Substantia nigra (tissue), 51 donors: ENCODE measurements at places on chromosomes 12 and 14.

- DNase-seq = no peak
These were observed 51.0 kb downstream of the MAGOHB start for GRCh38 chr12:10562306-10562933.

GRCh38 chr14:99475179-99475578, 5.5 kb downstream of the SETD3 start:
- DNase-seq = no peak

- DNase-seq = no peak
These were observed 142.6 kb downstream of the EMP1 start for GRCh38 chr12:13339091-13339490.

DNA sequence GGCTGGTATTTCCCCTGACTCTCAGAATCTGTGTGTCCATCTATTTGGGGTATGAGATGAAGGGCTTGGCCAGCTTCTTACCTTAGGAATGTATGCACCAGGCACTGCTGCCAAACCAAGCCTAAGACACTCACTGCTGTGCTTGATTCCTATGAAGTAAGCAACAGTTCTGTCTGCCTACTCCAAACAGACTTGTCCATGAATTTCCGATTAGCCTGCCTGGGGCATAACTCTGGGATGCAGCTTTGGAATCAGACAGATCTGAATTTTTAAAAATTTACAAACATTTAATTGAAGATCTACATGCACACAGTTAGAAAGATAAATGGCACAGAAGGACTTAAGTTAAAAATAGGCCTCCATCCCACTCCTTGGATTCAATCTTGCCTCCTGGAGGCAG, 59.5 kb upstream of the JDP2 start:
- DNase-seq = no peak

GRCh38 chr14:93917141-93917540, 10.0 kb upstream of the FAM181A start:
- no peak for DNase-seq

- no peak for DNase-seq
These were observed 60.2 kb downstream of the SNAPC1 start for GRCh38 chr14:61822458-61822857.

- DNase-seq = no peak
These were observed 38.0 kb downstream of the MMAB start for GRCh38 chr12:109535231-109535862.

DNA sequence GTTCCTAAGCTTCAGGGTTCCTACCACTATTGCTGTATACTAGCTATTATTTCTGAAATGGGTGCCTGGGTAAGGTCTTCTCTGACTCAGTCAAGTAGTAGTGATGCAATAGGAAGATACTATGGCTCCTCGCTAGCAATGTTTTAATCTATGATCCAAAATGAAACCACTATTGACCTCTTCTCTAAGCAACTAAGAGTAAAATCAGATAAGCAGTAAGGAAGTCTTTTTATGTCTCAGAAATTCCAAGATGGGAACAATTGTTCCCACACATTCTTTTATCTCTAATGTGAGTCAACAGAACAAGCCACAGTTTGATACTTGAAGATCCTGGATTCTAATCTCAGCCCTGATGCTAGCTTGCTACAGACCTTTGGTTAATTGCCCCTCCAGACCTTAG, 45.1 kb downstream of the AREL1 start:
- no peak for DNase-seq

DNA sequence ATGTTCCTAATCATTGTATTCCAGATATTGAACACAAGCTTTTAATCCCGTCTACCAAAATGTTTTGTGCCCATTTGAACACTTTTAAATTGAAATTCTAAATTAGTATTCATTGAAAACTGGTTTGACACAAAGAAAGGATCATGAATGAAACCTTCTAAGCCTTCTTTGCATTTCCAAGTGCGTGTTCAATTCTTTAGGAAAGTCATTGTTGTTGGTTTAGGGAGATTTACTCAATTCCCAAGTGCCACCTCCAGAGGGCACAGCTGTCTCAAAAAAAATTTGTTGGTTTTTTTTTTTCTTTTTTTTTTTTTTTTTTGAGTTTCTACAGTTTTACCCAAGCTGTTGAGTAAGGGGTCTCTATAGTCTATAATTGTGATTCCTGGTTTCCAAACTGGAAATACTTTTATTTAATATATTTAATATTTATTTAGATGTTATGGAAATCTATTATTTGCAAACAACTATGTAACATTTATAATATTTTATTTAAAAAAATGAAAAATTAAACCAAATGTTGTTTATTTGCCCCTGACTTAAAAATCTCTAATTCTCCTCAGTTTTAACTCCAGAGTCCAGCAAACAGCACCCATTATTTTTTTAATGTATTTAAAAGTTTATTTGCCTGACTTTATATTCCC, 79.9 kb downstream of the NEDD1 start:
- DNase-seq = no peak

GRCh38 chr12:5871741-5872140, 73.3 kb downstream of the ANO2 start:
- no peak for DNase-seq

- no peak for DNase-seq
These were observed 17.3 kb upstream of the TMEM233 start for GRCh38 chr12:119576118-119576810.

DNA sequence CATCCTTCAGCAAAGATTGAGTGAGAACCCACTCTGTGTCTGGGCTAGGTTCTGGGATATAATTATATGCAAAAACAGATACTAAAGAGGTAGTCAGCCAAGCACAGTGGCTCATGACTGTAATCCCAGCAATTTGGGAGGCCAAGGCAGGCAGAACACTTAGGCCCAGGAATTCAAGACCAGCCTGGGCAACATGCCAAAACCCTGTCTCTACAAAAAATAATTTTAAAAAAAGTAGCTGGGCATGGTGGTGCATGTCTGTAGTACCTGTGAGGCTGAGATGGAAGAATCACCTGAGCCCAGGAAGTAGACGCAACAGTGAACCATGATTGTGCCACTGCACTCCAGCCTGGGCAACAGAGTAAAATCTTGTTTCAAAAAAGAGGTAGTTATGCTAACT, 237.5 kb upstream of the HMGA2 start:
- DNase-seq = no peak

DNA sequence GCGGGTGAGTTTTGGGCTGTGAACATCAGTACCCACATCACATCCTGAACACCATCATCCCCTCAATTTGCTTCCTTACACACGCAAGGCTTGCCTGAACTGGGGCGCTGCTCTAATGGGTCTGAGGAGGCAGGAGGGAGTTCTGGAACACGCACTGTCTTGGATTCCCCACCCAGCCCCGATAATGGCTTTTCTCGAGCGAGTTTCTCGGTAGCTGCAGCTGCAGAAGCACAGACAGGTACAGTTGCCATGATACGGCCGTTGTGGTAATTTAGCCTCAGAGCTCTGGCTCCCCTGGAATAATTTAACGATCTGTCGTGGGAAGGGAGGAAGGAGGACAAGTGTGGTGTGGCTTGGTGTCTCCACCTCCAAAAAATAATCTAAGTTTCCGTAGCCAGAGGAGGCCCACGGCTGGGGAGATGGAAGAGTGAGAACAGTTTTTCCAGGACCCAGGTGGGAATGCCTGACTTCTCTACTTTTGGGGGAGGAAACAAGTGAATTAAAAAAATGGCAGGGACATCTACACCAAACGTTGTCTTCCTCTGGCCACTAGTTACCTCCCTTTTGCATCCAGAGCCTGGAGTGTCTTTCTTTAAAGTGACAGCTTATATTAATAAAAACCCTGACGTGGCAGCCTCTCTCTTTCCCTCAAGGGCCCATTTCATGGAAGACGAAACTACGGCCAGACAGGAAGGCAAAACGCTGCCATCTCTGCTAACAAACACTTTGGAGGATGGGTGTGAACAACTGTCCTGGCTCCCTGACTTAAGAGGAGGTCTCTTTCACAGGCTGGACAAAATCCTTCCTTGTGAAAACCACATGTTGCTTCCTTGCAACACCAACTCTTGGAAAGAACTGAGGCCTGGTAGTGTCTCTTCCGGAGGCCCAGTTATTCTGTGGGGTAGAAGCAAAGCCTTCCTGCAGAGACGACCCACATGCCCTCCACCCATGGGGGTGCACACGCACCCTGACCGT, 84.8 kb downstream of the RBM19 start:
- no peak for DNase-seq

- DNase-seq = no peak
These were observed 24.5 kb upstream of the KIF21A start for GRCh38 chr12:39467432-39467870.

DNA sequence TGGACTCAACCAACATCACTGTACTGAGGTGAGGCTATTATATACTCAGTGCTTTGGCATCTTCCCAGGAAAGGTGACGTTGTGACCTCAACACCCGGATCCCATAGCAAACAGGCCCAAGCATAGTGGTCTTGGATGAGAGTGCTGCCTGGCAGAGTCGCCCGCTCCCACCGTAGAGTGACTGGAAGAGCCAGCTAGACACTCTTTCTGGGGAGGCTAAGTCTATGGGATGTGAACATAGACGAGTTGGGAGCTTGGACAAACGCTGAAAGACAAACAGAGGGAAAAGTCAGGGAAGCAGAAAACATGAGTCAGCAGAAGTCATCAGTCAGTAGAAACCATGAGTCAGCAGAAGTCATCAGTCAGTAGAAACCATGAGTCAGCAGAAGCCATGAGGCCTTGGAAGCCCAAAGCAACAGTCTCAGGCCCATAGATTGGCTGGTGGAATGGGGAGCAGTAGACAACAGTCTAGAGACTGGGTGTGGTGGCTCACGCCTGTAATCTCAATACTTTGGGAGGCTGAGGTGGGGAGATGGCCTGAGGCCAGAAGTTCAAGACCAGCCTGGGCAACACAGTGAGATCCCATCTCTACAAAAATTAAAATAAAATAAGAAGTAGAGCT, 66.4 kb upstream of the MAP1LC3B2 start:
- DNase-seq = no peak

DNA sequence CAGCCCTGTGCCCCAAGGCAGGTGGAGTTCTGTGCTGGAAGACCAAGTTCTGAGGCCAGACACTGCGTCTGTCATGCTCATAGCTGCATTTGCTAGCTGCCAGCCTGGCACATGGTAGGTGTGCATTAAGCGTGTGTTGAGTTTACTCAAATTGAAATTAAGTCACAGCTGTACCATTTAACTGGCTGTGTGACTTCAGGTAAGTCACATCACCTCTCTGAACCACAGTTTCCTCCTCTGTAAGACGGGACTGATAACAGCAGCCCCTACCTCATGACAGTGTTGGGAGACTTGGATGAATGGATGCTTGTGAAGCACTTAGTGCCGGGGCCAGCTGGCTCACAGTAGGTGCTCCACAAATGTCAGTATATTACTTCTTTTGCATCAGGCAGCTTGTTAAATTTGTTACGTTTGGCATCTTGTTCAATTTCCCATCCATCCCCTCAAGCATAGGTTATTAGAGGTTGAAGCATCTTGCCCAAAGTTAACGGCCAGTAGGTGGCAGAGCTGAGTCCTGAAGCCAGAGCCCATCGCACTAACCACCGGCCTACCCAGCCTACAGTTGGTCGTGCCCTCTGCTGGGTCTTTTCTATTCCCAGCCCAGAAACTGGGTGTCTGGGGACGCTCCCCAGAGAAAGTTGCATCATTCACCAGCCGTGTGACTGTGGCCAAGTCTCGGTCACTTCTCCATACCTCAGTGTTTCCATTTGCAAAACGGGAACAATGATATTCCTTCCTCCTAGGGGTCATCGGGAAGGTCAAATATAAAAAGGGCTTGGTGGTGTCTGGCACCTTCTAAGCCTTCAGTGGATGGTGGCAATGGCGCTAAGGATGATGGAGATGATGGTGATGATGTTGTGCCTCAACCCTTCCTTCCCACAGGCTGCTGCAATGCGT, 4.5 kb downstream of the DAO start:
- DNase-seq = no peak

GRCh38 chr12:29234965-29235626, 86.0 kb downstream of the FAR2 start:
- no peak for DNase-seq

DNA sequence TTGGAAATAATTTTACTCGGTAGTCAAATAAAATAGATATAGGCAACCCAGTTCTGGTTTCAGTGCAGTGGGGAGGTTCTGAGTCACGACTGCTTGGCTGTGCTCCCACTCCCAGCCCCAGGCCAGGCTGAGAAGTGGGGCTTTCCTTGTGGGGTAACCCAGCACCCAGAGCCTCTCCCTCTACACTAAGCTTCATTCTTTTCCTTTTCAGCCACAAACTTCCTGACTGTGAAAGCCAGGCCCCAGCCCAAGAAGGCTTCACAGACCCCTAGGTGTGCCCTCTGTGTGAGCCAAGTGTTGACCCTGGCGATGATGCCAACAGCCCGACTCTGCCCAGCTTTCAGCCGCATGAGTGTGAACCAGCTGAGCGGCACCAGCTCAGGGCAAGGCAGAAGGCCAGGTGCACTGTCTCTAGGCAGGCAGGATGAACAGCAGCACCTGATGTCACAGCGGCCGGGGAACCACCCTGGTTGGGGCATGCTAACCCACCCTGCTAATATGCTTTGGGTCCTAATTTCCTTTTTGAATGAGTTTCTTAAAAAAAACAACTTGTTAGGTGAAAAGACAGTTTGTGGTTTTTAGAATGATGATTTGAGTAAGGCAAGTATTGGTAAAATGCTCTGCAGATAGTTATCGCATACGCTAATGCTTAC, 42.2 kb upstream of the ATP23 start:
- DNase-seq = peak; percentile 43

- DNase-seq = no peak
These were observed 105.2 kb downstream of the BBS10 start for GRCh38 chr12:76242813-76243550.

- no peak for DNase-seq
These were observed 466.3 kb downstream of the GALC start for GRCh38 chr14:87526731-87527130.

- no peak for DNase-seq
These were observed 22.0 kb upstream of the VWF start for GRCh38 chr12:6146509-6146908.

GRCh38 chr12:62519043-62519442, 52.4 kb downstream of the MON2 start:
- DNase-seq = peak; percentile 22

GRCh38 chr14:102775855-102776760, 1.1 kb upstream of the TRAF3 start:
- no peak for DNase-seq

DNA sequence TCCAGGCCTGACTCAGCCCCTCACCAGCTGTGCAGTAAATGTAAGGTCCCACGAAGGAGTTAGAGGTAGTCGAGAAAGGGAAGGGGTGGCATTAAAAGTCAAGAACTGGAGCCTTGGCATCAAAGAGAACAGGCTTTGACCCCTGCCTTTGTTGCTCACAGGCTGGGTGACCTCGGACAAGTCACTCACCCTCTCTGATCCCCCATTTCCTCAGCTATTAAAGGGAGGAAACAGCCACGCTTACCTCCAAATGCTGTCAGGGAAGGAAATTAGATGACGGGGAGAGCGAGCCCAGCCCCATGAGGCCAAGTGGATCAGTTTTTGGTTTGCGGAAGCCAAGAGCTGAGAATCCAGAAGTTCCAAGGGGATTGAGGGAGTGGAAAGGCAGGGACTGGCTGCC, 104.9 kb upstream of the MYL2 start:
- DNase-seq = no peak

- no peak for DNase-seq
These were observed 61.5 kb downstream of the PDE3A start for GRCh38 chr12:20429852-20430251.

- no peak for DNase-seq
These were observed 86.5 kb upstream of the FOXN3 start for GRCh38 chr14:89503431-89503996.
